ENCODE measurements at places on chromosomes 3 and 15. TPM values are rescaled to one million over a fixed set of nuclear protein-coding genes. Genes with fewer than 3 reads are reported as not detected.
A peak's percentile ranks its signal among the peaks of the same experiment; 100 is the strongest.

GRCh38 chr3:100730524-100730923, 21.2 kb downstream of the TFG start:
- DNase-seq, result no peak

- DNase-seq, result peak; percentile 81
These were observed 49.7 kb upstream of the FBN1 start for GRCh38 chr15:48695088-48695826.

- DNase-seq, result no peak
These were observed 54.6 kb downstream of the SUCLG2 start for GRCh38 chr3:67599821-67600220.

DNA sequence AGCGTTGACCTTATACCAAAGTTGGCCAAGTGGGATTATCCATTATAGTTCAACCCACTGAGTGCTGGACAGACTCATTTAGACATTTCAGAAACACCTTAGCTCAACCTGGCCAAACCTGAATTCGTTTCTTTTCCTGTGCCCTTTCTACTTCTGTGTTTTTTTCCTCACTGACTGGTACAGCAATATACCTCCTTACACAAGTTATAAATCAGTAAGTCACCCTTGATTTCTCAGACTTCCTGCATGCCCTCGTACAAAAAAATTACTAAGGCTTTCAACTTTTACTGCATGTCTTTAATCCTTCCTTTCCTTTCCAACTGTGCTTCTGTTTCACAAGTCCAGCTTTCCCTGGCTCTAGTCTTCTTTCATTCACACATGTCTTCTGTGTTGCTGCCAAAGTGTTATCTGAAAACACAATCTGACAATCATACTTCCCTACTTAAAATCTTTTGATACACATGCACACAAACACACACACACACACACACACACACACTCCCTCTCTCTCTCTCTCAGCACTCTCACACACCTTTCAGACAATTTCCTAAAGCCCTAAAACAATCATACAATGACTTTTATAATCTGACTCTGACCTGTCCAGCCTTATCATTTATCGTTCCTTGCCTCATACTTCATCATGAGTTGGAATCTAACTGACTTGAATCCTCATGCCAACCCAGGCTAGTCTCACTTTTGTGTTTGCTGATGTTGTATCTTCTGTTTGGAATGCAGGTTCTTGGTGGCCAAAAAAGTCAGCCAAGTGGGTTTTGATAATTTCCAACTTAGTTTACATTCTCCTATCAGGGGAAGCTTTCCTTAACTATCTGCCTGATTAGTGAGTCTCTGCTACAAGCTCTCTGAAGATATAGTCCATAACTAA, 436.4 kb downstream of the NAALADL2 start:
- DNase-seq, result no peak

GRCh38 chr3:141960731-141961130, 84.3 kb downstream of the ATP1B3 start:
- no peak for DNase-seq

Gene NANOGP8
- total RNA-seq, result not detected
